Cardiac muscle cell (in vitro differentiated cells and primary cell): ENCODE measurements at places on chromosomes 3 and 15. TPM values are rescaled to one million over a fixed set of nuclear protein-coding genes. Genes with fewer than 3 reads are reported as not detected.

- DNase-seq, result no peak
Observed at GRCh38 chr3:40841131-40841530, 316.4 kb downstream of the ZNF621 start.

DNA sequence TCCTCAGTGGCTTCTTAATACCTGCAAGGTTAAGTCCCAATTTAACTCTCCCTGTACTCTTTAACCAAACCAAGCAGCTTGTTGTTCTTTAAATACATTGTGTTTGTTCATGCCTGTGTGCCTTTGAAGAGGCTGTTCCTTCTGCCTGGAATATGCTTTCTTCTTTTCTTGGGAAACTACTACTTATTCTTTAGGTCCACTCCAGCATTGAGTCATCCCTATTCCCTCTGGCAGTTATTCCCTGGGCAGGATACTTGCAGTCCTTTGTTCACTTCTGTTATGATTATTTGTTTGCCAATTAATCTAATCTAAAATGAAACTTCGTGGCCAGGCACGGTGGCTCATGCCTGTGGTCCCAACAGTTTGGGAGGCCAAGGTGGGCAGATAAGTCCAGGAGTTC, 139.3 kb downstream of the ZNF609 start:
- DNase-seq, result peak; percentile 47

DNA sequence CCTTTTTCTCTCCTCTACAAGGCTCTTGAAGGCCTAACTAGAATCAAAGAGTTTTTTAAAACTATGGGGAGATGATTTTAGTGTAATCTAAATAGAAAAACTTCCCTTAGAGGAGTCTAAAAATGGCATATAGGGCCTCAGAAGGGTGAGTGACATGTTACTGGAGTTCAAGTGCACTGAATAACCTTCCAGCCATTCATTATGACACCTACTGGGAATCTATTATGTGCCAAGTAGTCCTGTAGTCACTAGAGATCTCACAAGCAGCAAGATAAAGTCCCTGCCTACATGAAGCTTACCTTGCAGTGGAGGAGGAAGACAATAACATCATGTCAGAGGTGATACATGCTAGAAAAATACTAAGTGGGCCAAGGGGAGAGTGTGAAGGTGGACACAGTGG, 96.1 kb downstream of the OXNAD1 start:
- DNase-seq, result no peak

Gene COLQ
- total RNA-seq, result 4.5 and 10.4 TPM in 2 replicates

Gene FBXO40
- 7.3 and 18.0 TPM in 2 replicates for total RNA-seq

GRCh38 chr3:188559856-188560255, 405.9 kb downstream of the LPP start:
- DNase-seq, result no peak

Gene PLA2G4D
- 0.03 TPM in 1 of 2 replicates, not detected in the other for total RNA-seq

DNA sequence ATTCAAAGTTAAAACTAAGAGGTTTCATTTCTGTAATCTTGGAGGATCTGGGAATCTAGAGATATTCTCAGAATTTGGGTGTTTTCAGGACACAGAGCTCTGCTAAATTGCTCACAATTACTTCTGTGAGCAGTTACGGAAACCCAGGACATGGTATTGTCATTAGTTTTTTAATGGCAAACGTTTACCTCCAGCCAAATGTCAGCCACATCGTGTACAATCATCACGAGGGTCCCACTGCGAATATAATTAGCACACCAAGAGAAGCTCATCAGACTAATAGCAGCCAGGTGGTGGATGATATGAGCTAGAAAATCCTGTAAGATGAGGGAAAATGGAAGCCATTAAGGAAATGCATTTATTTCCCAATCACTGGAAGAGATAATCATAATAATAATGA, 56.0 kb downstream of the CERS3 start:
- DNase-seq, result no peak

GRCh38 chr3:102757950-102758349, 323.1 kb downstream of the ZPLD1 start:
- DNase-seq, result no peak

GRCh38 chr3:188187053-188187452, 33.1 kb downstream of the LPP start:
- no peak for DNase-seq

Gene NPAP1
- 0.21 and 0.28 TPM in 2 replicates for total RNA-seq

DNA sequence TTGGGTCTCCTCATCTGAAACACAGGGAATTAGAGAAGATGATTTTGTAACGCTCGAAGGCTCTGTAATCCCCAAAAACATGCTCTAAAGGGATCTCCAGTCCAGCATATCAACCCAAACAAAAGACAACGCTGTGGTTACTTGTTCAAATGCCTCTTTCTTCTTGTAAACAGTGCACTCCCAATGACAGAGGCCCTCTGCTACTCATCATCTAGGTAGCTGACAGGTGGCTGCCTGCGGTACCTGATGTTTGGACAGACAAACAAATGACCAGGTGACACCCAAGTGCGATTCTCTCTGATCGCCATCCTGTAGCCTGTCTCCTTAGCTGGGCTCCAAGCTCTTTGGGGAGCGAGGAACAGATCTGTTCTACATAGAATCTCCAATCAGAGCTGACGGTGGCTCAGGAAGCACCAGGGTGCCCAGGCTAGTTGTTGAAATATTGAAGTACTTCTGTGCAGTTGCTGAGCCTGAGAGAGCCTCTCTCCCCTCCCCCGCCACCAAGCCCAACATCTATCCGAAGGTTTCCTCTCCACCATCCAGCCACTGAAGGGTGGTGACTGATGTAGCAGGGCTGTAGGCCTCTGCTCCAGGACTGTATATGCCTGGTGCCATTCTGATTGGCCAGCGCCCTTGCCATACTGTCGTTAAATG, 238.7 kb downstream of the XXYLT1 start:
- peak; percentile 68 for DNase-seq

DNA sequence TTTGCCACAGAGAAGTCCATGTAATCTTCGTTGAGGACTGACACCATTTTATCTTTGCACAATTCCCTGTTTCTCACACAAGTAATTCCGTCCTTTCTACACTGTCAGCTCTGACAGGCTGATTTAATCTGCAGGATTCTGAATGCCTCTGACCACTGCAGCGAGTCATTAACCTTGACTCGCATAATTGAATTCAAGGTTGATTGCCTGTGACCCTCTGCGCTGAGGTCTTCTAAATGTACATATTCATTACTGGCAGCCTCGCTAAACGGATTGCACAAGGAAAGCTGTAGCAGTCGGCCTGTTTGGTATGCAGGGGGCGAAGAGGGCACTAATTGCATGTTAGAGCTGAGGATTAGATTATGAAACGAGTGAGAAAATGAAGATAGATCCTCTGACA, 147.8 kb downstream of the SHOX2 start:
- DNase-seq, result no peak

GRCh38 chr3:190840146-190840545, 22.3 kb downstream of the GMNC start:
- peak; percentile 35 for DNase-seq

Gene TLR9
- total RNA-seq, result 0.15 TPM in 1 of 2 replicates, not detected in the other

DNA sequence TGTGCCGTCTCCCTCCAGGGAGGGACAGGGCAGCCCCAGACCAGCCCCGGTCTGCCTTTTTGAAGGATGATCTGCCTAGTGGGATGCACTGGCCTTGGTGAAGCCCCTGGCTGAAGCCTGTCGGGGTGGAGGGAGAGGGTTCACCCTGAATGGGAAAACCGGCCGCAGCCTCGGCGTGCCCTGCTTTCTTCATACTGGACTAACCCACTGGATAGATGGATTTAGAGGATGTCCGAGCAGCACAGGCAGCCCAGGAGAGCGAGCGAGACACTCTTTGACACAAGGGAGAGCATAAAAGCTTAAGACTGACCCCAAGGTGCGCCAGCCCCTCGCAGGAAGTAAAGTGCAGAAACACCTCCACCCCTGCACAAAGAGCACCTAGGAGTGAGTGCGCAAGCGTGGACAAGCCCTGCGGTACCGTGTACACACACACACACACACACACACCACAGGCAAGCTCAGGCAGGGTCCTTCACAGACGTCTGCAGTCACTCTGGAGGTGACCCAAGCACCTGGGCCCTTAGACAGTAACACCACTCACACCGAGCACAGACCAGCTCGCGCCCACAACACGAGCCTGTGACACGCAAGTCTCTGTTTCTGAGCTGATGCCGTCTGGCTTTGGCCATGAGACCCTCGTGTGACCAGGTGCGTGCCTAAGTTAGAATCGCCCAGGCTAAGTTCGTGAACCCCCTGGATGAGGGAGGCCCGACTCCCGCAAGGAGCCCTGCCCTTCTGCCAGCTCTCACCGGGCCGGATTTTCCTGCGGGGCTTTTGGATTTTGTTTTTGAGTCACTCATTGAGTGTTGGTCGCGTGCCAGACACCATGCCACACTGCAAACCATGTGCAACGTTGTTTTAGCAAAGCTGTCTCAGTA, 11.3 kb downstream of the SEMA4B start:
- no peak for DNase-seq

Gene C3orf49
- total RNA-seq, result not detected in 2 replicates

Gene ZPLD1
- 0.18 and 0.60 TPM in 2 replicates for total RNA-seq

DNA sequence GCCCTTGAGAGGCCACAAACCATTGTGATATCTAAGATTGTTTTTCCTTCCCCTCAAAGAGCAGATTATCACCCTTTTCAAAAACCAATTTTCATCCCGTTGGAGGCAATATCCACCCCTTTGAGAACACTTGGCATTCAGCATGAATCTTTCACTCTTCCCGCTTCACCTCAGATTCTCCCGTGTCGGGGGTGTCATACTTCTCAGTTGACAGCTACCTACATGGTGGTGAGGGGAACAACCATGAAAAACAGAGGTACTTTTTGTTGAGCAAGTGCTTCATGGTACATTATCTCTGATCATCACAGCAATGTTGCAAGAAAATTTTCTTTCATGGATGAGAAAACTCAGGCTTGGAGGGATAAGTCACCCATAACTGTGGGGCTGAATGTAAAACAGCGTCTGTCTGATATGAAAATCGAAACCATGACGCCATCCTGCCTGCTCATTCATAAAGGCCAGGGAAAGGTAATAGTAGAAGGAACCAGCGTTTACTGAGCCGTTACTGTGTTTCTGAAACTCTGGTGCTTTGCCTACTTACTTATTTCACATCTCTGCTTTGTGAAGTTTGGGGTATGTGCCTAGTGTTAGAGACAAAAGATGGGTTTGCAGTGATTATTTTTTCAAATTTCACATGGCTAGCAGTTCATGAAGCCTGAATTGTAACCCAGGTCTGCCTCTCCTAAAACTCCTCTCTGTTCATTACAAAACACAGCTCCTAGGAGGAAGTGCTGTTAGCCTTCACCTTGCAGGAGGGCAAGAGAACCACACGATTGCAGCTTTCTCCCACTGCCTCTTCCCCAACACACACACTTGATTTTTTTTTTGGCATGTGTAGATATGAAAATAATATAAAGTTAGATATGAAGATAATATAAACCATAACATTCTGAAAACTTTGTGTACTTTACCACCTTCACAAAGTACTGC, 35.4 kb downstream of the SV2B start:
- no peak for DNase-seq

Gene CCR3
- not detected in 2 replicates for total RNA-seq

DNA sequence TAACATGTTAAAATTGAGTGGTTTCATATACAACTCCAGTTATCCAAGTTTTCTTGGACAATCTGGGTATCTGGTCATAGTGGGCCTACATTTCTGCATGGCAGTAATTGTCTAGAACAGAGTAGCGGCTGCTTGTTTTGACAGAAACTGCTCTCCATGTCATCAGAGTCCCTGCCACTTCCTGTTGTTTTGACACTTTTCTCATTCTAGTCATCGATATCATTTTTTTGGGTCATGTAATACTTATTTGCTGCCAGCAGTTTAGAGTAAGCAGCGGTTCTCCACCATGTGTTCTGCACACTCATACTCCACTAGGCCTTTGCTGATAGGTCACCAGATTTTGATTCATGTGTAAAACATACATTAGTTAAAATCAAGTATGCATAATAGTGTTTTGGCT, 81.5 kb downstream of the SLC25A26 start:
- no peak for DNase-seq

Gene SHISA5
- 68.0 and 86.0 TPM in 2 replicates for total RNA-seq

Gene MYO1E
- 22.0 and 26.0 TPM in 2 replicates for total RNA-seq

DNA sequence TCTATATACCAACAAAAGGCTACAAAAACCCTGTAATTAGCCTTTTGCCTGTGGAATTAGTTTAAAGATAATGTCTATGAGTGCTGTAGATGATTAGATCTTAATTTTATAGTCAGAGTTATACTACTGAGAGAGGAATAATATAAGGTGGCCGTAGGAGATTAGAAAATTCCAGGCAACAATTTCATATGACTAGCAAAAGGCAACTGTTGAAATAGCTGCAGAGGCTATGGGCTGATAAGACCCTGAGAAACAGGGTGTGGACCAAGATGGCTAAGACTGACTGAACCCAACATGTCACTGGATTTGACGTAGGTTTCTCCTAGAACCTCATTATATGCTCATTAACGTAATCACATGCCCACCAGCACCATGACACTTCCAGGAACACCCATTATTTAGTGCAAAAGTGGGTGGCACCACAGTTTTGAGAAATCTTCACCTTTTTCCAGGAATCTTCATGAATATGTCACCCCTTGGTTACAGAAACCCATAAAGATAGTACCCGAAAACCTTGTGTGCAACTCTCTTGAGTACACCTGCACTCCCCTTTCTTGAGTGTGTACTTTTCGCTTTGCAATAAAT, 29.1 kb upstream of the SCG3 start:
- no peak for DNase-seq

GRCh38 chr15:78492872-78493271, 14.5 kb upstream of the HYKK start:
- peak; percentile 63 for DNase-seq

DNA sequence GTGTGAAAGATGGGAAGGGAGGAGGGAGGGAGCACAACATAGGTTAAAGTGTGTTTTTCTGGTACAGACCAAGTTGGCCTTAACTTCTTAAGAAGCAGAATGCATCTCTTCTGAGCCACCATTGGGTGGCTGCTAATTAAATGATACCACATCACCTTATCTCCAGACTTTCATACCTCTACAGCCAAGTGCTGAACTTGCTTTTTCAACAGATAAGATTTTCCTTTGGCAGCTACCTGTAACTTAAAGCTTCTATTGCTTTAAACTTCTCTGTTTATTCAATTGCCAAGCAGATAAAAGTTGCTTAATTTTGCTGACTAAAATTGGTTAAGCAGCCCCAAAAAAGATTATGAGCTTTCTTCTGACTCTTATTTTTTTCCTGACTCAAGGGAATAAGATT, 292.4 kb upstream of the SGO1 start:
- DNase-seq, result no peak

DNA sequence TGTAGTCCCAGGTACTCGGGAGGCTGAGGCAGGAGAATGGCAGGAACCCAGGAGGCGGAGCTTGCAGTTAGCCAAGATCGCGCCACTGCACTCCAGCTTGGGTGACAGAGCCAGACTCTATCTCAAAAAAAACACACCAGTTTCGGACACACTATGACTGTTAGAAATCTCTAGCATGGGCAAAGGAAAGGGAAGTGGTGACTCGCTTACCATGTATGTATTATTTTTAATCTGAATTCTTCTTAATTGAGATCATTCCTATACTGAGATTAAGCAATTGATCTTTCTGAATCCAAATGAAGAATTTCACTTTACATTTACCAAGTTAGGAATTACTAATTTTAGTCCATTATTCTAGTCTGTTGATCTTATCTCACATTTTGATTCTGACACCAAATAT, 459.2 kb upstream of the ALCAM start:
- DNase-seq, result peak; percentile 79

GRCh38 chr15:55468321-55468720, 39.7 kb downstream of the DNAAF4 start:
- no peak for DNase-seq

GRCh38 chr15:76149291-76149915, 89.6 kb downstream of the TMEM266 start:
- no peak for DNase-seq

- no peak for DNase-seq
Observed at GRCh38 chr15:87747087-87747486, 509.5 kb downstream of the NTRK3 start.

Gene C3orf20
- total RNA-seq, result 0.21 and 0.92 TPM in 2 replicates
